ENCODE measurements at places on chromosomes 2 and 18.

GRCh38 chr2:10796703-10797102 lies 15.9 kb downstream of the PDIA6 start:
- no peaks in the 10 kb centered on the region for H3K27me3 ChIP-seq
- no peak overlapping the region for H3K4me3 ChIP-seq
- H3K36me3 ChIP-seq, result peaks cover 48% of the 10 kb centered on the region
- H3K4me1 ChIP-seq, result no peaks in the 10 kb centered on the region
- no peak overlapping the region for H3K27ac ChIP-seq
- no peak for DNase-seq

DNA sequence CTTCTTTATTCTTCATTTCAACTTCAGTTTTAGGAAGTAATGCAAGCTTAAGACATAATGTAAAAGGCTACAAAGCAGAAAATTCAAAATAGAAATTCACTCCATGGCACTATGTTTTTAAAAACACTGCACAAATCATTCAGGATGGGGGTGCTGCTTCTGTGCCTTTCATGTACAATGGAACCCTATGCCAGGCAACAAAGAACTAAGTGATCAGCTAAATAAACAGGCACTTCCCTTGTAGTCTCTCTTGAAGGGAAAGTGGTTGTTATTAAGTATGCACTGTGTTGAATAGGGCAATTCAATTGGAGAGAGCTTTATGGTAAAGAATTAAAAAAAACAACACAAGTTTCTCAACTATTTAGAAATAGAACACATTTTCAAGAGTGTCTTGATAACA lies 10.9 kb upstream of the ERBB4 start:
- H3K27ac ChIP-seq, result no peak overlapping the region
- no peaks in the 10 kb centered on the region for H3K27me3 ChIP-seq
- no peak overlapping the region for H3K4me3 ChIP-seq
- H3K36me3 ChIP-seq, result no peaks in the 10 kb centered on the region

DNA sequence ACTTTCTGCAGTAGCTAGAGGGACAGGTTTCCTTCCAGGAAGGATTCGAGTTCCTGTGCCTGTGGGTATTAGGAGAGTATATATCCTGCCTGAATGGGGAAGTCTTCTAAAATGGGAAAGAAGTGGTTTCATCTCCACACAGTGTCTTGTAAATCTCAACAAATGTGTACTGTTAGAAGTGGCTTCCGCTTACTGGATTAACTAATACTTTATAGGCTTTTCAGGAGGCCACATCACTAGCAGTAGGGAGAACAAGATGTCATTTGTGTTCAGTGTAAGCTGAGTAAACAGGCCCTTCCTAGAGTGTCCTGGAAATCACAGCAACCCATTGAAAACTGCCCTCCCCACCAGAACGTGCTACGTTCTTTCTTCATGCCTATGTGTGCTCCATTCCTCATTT lies 12.5 kb upstream of the POLR1B start:
- no peaks in the 10 kb centered on the region for H3K4me1 ChIP-seq
- no peak overlapping the region for H3K27ac ChIP-seq
- peaks cover 16% of the 10 kb centered on the region for H3K36me3 ChIP-seq
- H3K27me3 ChIP-seq, result no peaks in the 10 kb centered on the region
- no peak for DNase-seq

- DNase-seq, result no peak
- no peaks in the 10 kb centered on the region for H3K4me1 ChIP-seq
- no peak overlapping the region for H3K27ac ChIP-seq
Observed at GRCh38 chr2:156619021-156619539, 182.9 kb downstream of the GPD2 start.

DNA sequence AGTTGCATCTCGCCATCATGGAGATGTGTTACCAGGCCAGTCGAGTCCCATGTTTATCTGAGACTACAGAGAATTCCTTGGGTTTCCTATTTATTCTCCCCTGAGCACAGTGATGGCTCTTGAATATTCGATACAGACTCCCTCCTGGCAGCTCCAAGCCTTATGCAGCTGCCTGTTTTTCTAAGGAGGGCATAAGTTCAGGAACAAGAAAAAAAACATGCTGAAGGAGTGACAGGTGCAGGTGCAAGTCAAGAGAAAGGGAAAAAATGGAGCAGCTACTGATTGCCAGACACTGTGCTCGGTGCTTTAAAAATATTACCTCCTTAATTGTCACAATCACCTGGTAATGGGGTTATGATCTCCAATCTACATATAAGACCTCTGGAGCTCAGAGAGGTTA lies 177.2 kb upstream of the DPP10 start:
- no peak for DNase-seq
- no peak overlapping the region for H3K27ac ChIP-seq
- H3K36me3 ChIP-seq, result no peaks in the 10 kb centered on the region
- no peaks in the 10 kb centered on the region for H3K4me1 ChIP-seq

- peaks cover 3% of the 10 kb centered on the region for H3K4me1 ChIP-seq
- H3K36me3 ChIP-seq, result peaks cover 4% of the 10 kb centered on the region
- no peak overlapping the region for H3K27ac ChIP-seq
- H3K27me3 ChIP-seq, result no peaks in the 10 kb centered on the region
Observed at GRCh38 chr18:70195852-70196434, 9.5 kb downstream of the RTTN start.

GRCh38 chr2:220000586-220000985 lies 373.2 kb downstream of the SLC4A3 start:
- H3K4me3 ChIP-seq, result no peak overlapping the region
- no peaks in the 10 kb centered on the region for H3K27me3 ChIP-seq
- DNase-seq, result no peak
- H3K27ac ChIP-seq, result no peak overlapping the region

DNA sequence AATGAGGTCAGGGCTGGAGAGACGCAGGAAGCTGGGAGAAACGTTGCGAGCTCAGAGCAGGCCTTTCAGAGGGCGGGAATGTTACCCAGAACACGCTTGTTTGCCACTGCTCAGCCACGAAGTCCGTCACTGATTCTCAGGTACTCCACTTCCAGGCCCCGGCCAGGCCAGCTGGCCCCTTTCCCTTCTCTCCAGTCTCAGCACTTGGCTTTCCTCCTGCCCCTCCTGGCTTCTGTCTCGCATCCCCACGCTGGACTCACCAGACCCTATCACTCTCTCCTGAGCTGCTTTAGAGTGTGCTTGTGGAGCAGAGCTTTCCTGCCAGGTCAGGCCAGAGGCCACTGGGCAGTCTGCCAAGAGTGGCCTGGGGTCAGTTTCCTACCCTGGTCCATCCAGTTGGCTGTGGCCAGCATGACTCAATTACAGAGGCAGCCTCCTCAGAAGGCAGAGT lies 151.4 kb downstream of the TWIST2 start:
- H3K36me3 ChIP-seq, result no peaks in the 10 kb centered on the region
- DNase-seq, result no peak
- H3K27me3 ChIP-seq, result no peaks in the 10 kb centered on the region

DNA sequence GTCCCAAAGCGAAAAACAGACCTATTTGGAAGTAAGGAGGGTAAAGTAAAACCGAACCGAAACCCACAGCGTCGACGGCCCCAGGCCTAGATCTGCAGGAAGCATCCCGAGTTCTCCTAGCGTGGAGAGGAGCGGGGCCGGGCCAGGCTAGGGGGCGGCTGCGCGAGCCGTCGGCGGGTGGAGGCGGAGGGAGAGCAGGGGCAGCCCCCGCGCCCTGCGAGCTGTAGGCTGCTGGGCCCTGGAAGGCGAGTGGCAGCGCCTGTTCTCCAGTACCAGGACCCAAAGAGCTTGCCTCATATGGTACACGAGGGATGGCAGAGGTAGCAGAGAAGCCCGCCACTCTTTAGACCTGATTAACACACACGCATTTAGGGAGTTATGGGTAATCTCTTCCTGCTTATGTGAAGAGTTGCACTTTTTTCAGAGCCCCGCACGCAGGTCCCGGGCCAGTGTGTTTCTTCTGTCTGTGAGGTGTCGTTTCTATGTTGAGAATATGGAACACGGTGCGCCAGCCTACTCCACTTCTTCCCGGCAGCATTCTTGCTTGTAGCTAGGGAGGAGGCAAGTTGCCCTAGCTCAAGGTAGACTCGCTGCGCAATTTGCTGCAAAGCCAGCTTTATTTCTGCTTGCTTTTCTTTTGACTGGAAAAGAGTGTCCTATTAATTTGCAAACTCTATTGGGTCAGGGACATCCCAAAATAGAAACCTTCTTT lies 71.1 kb downstream of the ARHGEF33 start:
- no peak for DNase-seq
- no peaks in the 10 kb centered on the region for H3K27me3 ChIP-seq
- no peaks in the 10 kb centered on the region for H3K36me3 ChIP-seq
- peak overlapping the region; percentile 66 for H3K4me3 ChIP-seq

DNA sequence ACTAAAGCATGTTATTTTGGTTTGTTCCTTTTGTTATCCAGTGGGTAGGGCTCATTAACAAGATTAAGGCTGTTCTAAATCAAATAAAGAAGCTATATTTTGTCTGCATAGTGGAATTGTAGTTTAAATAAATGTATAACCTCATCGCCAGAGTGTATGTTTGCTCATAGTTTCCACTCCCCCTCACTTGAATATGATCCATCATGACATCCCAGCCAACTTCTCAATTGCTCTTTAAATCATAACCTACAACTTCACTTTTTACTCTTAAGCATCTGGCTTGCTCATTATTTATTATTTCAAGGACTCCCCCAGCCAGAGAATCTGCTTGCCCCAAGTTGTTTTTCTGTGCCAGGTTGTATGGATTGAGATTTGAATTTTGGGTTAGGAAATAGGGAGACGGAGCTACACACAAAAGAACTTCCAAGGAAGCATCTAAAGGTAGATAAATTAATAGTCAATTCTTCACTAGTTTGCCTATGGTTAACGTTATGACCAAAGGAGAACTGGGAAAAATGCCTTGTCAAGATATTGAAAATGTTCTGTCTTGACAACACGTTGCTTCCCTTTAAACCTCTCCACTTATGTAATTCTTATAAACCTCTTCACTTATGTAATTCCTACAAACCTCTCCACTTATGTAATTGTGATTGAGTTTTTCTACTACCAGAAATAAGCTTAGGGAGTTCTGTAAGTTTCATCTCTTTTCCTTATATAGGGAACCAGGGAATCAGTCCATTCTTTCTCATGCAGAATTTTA lies 55.4 kb upstream of the UPP2 start:
- H3K4me1 ChIP-seq, result no peaks in the 10 kb centered on the region
- H3K36me3 ChIP-seq, result no peaks in the 10 kb centered on the region
- peaks cover 19% of the 10 kb centered on the region for H3K27me3 ChIP-seq
- H3K27ac ChIP-seq, result no peak overlapping the region

- no peak overlapping the region for H3K27ac ChIP-seq
- DNase-seq, result no peak
- no peaks in the 10 kb centered on the region for H3K36me3 ChIP-seq
- H3K4me1 ChIP-seq, result no peaks in the 10 kb centered on the region
Observed at GRCh38 chr18:35144698-35145097, 96.1 kb upstream of the ZNF397 start.

GRCh38 chr18:332721-333510 lies 65.1 kb upstream of the THOC1 start:
- H3K27me3 ChIP-seq, result no peaks in the 10 kb centered on the region
- H3K4me3 ChIP-seq, result no peak overlapping the region
- H3K27ac ChIP-seq, result no peak overlapping the region
- H3K4me1 ChIP-seq, result no peaks in the 10 kb centered on the region
- DNase-seq, result no peak

GRCh38 chr2:8067784-8068336 lies 614.0 kb upstream of the ID2 start:
- H3K36me3 ChIP-seq, result no peaks in the 10 kb centered on the region
- H3K27me3 ChIP-seq, result no peaks in the 10 kb centered on the region
- no peaks in the 10 kb centered on the region for H3K4me1 ChIP-seq
- H3K27ac ChIP-seq, result no peak overlapping the region

- no peaks in the 10 kb centered on the region for H3K36me3 ChIP-seq
- DNase-seq, result no peak
- no peak overlapping the region for H3K27ac ChIP-seq
- peaks cover 30% of the 10 kb centered on the region for H3K4me1 ChIP-seq
- H3K4me3 ChIP-seq, result no peak overlapping the region
Observed at GRCh38 chr2:19676770-19677169, 225.0 kb downstream of the TTC32 start.

DNA sequence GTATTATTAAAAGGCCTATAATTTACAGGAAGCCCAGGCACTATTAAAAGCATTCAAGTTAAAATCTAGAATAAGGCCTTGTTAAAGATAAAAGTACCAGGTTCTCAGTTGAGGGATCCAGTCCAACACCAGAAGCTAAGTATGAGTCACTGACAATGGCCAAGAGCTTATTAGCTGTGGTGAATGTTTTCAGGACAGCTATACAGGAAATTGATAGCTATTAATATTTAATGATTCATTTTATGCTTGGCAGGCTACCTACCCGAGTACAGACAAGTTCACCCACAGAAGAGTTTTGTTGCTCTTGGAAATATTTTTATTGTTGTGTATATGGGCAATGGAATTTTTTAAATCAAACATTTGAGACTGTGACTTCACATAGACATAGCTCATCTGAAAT lies 729.6 kb upstream of the ZNF804A start:
- no peak overlapping the region for H3K27ac ChIP-seq
- peak; percentile 10 for DNase-seq
- no peak overlapping the region for H3K4me3 ChIP-seq
- no peaks in the 10 kb centered on the region for H3K27me3 ChIP-seq

GRCh38 chr2:127122361-127123027 lies 15.5 kb upstream of the BIN1 start:
- H3K27ac ChIP-seq, result peak overlapping the region; percentile 78
- no peaks in the 10 kb centered on the region for H3K36me3 ChIP-seq
- peaks cover 17% of the 10 kb centered on the region for H3K4me1 ChIP-seq
- H3K4me3 ChIP-seq, result no peak overlapping the region

GRCh38 chr2:211055438-211055837 lies 499.0 kb downstream of the CPS1 start:
- H3K36me3 ChIP-seq, result no peaks in the 10 kb centered on the region
- no peaks in the 10 kb centered on the region for H3K27me3 ChIP-seq
- H3K4me3 ChIP-seq, result no peak overlapping the region
- no peaks in the 10 kb centered on the region for H3K4me1 ChIP-seq

- no peak for DNase-seq
- no peak overlapping the region for H3K27ac ChIP-seq
Observed at GRCh38 chr18:9568186-9568585, 46.2 kb downstream of the PPP4R1 start.

DNA sequence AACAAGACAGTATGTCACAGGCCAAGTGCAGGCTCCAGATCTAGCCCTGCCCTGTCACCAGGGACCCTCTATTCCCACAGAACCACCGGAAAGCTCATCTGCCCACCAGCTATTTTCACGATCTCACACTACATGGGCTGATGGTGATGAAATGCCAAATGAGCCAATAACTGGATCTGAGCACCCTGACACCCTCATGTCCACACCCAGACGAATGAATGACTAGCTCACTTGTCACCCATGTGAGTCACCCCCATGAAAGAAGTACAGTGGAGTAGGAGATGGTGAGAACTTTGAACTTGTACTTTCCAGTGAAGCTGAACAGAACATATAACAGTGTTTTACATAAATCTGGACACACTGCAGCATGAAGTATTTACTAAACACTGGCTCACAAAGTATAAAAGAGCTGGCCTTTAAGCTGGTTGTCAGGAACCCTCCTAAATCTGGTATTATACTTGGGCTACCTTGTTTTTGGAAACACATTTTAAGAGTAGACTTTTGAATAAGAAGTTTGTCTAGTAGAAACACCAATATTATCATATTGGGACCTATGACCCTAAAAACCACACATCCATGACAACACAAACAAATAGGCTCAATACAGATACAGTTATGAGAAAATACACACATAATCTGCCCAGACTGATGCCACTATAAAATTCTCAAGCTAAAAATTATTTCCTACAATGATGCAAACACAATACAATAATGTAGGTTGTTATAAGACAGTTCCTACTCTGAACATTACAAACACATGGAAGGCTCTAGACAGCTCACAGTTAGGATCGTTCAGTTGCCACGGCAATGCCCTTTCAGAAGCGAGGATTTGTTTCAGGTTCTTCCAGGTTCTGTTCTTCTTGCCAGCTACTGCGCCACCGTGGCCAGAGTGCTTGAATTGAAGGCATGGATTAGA lies 19.0 kb downstream of the INO80C start:
- H3K36me3 ChIP-seq, result no peaks in the 10 kb centered on the region
- H3K4me1 ChIP-seq, result peaks cover 21% of the 10 kb centered on the region
- H3K27me3 ChIP-seq, result no peaks in the 10 kb centered on the region

Measured in GM23248 (cell line).